Nephron progenitor cell (in vitro differentiated cells): ENCODE measurements at places on chromosomes 12 and 14.

- no peak for DNase-seq
These were observed 19.3 kb upstream of the ETV6 start for GRCh38 chr12:11630046-11630706.

- DNase-seq, result no peak
These were observed 25.1 kb downstream of the NCOR2 start for GRCh38 chr12:124542021-124542949.

DNA sequence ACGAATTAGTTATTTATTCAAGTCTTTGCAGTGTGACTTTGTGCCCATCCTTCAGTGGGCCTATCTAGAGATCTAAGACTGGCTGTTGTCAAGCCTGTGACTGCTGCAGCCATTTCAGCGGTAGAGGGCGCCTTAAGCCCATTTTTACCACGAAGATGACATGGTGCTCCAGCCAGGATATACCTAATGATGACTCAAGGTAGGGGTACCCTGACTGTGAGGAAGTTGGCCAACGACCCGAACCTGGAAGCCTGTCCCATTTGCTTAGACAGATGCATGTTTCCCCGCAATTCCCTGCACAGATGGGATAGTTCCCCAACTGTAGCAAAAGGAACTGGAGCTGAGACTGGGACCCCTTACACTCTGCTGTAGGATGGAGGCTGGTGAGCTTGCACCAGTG is 41.3 kb downstream of the RAB3IP start:
- DNase-seq, result peak; percentile 50

GRCh38 chr14:91159906-91160305 is 46.0 kb downstream of the DGLUCY start:
- DNase-seq, result no peak

DNA sequence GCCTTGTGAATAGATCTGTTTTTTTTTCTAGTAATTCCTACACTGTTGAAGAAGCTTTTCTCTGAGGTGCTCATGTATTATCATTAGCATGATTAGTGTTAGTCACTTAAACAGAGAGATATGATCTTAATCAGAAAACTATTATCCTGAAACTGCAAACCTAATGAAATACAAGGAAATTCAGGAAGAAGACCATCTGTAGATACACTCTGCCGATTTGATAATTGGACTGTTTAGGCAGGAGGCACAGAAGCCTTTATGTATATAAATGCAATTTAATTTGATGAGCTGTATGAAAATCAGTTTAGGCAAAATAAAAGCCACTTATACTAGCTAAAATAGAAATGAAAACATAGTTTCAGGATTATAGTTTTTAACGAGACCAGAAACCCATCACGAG is 23.3 kb downstream of the PDZRN4 start:
- DNase-seq, result no peak

DNA sequence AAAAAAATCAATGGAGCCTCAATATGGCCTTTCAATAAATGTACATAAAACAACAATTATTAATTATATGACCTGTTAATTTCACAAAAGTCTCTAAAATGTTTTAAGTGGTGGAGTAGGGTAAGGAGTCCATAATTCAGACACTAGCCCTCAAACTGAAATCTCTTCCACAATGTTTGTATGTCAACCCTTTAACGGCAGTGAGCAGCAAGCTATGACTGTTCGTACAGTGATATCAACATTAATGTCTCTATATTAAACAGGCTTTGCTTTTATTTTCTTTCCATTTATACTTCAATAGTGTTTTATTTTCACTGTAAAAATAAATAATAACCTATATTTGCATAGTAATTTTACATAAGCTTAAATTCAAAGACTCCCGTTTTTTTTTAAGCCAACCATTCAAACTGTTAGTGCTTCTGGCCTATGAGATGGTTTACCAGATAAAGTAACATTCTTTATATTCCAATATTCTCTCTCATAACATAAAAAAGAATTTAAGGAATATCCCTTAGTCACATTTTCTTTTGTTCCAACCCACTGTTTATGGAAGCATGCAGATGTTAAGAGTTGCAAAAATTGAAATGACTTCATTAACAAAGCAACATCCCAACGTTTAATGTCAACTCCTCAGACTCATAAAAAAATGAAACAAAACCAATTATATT is 2.3 kb downstream of the CDK17 start:
- no peak for DNase-seq

DNA sequence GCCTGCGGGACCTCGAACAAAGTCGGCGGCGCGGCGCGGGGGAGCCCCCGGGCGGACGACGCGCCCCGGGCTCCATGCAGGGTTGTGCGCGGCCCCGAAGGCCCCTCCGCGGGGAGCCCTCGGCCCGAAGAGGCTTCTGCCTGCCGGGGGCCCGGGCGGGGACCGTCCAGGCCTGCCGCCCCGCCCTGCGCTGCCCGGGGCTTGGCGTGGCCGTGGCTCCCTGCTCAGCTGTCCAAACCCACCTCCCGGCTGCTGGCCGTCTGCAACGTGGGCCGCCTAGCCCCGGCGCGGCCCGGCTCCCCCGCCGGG is 670 bp downstream of the DYRK2 start:
- no peak for DNase-seq

GRCh38 chr14:88698651-88699050 is 94.1 kb downstream of the EML5 start:
- no peak for DNase-seq

DNA sequence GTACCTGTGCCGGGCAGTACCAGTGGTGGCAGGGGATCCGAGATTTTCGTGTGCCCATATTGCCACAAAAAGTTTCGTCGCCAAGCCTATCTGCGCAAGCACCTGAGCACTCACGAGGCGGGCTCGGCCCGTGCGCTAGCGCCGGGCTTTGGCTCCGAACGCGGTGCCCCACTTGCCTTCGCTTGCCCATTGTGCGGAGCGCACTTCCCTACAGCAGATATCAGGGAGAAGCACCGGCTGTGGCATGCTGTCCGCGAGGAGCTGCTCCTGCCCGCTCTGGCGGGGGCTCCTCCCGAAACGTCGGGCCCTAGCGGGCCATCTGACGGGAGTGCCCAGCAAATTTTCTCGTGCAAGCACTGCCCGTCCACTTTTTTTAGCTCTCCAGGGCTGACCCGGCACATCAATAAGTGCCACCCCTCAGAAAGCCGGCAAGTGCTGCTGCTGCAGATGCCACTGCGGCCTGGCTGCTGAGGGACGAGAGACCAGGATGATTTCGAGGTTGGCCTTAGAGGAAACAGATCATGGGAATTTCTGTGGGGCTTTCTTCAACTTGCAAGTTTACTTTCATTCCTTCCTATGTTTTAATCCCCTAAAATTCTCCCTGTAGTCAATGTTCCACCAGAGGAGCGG is 1.6 kb downstream of the INSM2 start:
- no peak for DNase-seq

- no peak for DNase-seq
These were observed 185.8 kb upstream of the NOS1 start for GRCh38 chr12:117547209-117547608.

GRCh38 chr12:56261503-56262232 is 3.5 kb upstream of the ANKRD52 start:
- no peak for DNase-seq

GRCh38 chr14:97315790-97316189 is 518.6 kb downstream of the VRK1 start:
- DNase-seq, result no peak

GRCh38 chr12:112413855-112414625 is 4.6 kb upstream of the RPL6 start:
- DNase-seq, result no peak

DNA sequence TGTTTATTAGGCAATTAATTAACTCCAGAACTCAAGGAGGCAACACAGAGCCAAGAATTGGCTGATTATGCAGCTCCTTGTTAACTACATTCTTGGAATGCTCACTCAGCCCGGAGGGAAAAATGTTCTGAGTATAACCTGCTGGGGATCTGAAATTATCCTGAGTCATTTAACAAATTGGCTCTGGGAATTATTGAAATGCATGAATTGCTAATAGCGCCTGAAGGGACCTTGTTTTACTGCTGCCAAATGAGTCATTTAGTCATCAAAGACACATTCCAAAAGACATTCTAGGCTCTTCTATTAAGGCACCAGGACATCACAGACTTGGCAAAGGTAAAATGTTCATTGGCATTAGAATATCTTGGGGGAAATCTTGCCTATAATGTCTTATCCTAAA is 13.0 kb downstream of the TMEM52B start:
- no peak for DNase-seq

GRCh38 chr14:69432364-69432763 is 33.9 kb downstream of the SLC39A9 start:
- no peak for DNase-seq

DNA sequence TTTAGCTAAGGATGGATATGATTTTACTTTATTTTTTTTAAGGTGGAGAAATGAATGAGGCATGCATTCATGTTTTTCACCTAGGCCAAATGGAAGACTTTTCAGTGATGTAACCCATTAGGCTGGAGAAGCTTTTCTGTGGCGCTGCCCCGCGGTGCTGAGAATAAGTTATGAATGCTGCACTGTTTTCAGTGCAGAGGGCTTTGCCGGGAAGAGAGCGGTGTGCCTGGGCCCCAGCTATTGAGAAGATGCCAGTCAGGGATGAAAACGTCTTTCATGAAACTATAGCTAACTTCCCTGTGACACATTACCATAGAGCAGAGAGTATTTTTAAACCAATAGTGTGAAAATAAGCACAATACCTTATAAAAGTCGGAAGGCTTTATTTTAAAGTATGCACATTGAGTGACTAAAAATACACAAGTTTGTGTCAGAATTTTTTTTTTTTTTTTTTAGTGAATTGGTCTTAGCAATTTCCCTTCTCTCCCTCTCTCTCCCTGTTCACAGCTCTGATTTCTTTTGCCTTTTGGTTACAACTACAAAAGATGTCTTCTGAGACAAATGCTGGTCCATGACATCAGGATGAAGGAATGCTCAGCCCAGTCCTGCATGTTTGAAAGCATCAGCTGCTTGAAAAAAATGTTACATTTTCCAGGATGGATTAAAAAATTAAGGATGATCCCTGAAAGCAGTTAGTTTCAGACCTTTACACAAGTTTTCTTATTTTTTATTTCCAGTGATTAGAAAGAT is 48.3 kb downstream of the NPAS3 start:
- peak; percentile 10 for DNase-seq

DNA sequence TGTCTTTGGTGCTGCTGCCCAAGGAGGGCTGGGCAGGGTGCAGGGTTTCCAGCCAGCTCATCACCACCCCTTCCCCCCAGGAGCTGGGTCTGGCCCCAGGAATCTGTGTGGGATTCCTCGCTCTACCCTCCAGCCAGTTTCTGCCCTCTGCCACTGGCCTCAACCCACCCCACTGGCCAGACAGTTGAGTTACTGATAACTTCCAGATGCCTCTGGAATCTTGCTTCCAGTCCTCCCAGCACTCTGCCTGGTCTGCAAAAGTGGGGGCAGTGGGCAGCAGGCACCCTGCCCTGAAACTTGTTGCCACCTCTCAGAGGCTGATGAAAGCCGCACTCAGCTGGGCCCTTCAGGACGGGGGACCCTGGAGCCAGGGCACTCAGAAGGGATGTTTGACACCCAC is 20.1 kb upstream of the TBX3 start:
- no peak for DNase-seq

DNA sequence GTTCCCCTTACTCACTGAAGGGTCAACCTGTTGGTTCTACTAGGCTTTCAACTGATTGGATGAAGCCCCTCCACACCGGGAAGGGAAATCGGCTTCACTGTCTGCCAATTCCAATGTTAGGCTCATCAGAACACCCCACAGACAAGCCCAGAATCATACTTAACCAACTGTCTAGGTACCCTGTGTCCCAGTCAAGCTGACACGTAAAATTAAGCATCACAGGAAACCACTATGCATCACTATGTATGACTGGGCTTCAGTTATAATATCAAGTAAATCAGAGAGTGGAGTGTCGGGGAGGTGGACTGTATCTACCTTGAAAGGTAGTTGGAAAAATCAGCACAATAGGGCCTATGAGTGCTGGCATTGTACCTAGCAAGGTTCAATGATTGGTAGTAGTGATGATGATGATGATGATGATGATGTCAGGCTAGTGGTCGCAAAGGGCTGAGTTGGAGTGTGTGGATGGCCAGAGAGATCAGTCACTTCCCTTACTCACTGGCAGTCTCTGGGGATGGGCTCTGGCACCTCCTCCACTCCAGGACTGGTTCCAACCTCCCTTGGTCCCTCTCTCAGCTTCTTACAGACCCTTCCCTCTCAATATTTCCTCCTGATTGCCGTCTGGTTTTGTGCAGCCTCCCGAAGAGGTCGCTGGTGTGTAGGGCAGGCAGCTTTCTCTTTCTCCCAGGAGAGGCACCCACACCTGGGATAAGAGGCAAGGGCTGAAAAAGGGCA is 3.3 kb upstream of the ATG101 start:
- no peak for DNase-seq

DNA sequence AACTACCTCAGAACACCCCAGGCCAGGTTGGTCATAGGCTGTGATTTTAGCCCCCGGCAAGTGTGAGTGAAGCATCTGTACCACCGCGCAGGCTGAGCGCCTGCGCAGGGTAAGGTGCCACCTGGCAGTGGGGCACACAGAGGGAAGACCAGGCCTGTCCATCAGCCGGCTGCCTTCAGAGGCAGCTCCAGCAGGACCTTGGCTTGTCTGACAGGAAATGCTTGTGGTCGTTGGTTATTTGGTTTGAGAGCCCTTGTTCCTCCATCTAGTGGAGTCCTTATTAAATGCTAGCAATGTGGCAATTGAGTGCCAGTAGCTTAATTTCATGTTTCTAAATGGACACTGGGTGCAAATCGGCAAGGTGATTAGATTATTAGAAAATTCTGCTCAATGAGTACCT is 27.5 kb downstream of the SLC25A29 start:
- DNase-seq, result no peak

DNA sequence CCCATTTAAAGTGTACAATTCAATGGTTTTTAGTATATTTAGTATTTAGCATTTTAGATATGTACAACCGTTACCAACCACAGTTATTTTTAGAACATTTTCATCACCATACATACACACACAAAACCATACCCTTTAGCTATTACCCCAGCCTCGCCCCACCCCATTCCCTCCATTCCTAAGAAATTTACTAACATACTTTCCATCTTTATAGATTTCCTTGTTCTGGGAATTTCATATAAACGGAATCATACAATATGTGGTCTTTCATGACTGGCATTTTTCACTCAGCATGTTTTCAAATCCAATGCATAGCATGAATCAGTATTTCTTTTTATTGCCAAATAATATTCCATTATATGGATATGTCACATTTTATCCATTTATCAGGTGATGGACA is 101.5 kb downstream of the TAOK3 start:
- DNase-seq, result no peak

- DNase-seq, result peak; percentile 51
These were observed 458 bp downstream of the SSPN start for GRCh38 chr12:26195641-26196420.

GRCh38 chr14:90444077-90444696 is 47.4 kb downstream of the CALM1 start:
- DNase-seq, result no peak
